T1000 (cell line): ENCODE measurements at places on chromosomes 3 and 15.
A peak's percentile ranks its signal among the peaks of the same experiment; 100 is the strongest.

GRCh38 chr3:128326051-128326823, 140.5 kb downstream of the DNAJB8 start:
- DNase-seq: no peak

DNA sequence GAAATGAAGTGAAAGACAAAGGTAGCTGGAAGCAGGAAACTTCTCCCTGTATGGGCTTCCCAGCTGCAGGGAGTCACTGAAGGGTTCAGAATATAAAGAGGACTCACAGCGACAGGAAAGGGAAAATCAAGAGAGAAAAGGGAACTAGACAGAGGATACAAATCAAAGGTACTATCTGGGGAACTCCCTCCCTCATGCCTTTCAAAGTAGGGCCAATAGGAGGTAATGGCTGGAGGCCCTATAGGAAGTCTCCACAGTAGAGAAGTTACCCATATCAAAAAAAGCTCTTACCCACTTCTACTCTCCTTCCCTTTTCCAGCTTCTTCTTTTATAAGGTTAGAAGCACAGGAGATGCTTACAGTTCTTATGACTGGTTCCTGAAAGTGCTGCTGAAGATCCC, 43.5 kb downstream of the FMN1 start:
- no peak for DNase-seq

DNA sequence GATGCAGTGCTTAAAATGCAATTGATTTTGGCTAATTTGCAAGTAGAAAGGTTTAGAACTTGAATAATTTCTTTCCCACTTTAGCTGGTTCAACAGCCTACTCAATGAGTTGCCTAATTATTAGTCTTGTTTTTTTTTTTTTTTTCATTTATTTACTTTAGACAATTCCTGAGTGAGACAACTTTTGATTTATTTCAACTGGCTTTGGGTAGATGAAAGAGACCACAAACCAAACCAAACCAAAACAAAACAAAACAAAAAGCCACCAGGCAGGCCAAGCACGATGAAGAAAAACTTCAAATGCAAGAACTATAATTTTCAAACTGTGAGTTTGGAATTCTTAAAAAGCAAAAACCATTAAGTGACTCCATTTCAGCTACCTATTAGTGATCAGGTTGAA, 469.9 kb downstream of the GBE1 start:
- DNase-seq: no peak

GRCh38 chr3:126314790-126315658, 42.2 kb downstream of the KLF15 start:
- no peak for DNase-seq

- no peak for DNase-seq
Observed at GRCh38 chr15:82999426-82999825, 12.0 kb downstream of the C15orf40 start.

DNA sequence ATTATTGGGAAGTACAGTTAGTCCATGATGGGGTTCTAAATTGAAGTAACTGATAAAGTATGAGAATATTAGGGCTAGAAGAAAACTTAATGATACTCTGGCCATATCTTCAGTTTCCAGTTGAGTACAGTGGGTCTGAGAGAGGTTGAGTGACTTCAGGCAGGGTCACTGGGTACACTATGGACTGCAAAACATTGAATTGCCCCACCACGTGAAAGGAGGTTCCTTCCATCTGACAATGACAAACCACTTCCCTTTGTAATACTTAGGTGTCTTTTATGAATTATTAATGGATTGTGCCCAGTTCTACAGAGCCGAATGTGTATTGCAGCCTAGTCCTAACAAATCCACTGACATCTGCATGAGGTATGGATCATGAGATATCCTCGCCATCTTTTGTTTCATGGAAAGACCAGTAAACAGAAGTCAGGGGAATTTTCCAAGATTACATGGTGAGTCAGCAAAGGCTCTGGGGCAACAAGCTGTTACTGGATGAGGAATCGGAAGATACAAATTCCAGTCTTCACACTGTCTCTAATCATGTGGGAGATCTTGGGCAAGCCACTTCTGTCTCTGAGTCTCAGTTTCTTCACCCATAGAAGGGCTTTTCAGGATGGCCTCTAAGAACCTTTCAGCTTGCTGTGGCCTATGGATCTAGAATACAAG, 66.5 kb upstream of the BCL6 start:
- peak; percentile 17 for DNase-seq

DNA sequence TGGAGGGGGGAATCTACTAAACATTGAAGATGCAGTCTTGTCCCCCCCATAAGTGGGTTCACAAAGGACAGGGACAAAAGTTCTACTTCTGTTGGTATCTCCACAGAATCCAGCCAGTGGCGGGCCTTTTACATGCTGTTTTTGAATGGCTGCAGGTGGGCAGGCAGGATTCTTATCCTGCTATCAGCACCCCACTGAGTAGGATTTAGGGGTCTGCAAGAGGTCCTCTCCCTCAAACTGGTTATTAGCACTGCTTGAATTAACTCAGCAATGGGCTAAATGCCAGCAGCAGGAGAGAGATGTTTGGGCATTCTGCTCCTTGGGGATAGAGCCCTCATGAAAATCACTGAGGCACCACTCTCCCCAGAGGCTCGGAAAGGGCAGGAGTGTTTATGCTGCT, 40.3 kb downstream of the SEMA5B start:
- DNase-seq: no peak

GRCh38 chr15:61835496-61836106, 224.6 kb downstream of the VPS13C start:
- DNase-seq: peak; percentile 34

DNA sequence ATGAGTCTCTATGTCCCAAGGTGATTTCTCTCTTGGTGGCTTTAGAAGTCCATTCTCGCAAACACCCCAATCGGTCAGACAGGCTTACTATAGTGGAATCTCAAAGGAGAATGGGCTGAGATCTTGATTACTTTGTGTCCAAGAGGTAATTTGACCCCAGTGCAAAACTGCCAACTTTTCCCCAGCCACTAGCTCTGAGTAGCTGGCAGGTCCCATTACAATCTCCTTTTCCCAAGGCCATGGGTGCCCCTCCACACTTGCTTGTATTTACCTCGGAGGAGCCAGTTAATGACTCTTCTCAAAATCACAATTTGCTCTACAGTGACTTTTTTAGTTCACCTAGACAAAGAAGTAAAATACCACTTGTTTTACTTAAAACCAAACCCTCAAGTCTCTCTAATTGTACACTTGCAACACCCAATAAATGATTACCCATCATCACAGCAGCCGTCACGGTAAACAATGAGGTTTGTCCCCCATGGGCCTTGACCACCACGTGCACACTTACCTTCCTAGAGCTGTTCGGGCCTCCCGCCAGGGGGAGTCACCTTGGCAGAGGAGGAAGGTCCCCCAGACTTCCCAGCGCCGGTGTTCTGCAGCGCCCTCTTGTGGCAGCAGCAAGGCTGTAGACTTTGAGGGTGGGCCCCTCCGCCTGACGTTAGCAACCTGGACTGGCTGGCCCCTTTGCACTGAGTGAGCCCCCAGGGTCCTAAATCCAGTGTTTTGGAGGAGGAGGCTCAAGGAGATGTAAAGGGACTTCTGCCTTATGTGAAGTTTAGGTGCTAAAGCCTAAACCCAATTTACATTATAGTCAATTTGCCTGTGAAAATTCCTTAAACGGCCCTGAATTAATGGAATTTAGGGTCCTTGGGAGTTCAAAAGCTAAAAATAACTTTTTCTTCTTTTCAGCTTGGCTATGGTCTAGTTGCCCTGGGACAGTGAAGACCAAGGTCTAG, 18.7 kb upstream of the HDAC11 start:
- no peak for DNase-seq

GRCh38 chr3:119625451-119626153, 27.9 kb downstream of the PLA1A start:
- no peak for DNase-seq
